ENCODE measurements at places on chromosomes 12 and 14. TPM values are rescaled to one million over a fixed set of nuclear protein-coding genes. Genes with fewer than 3 reads are reported as not detected.

CD163L1 gene
- not detected for total RNA-seq

KRT74 gene
- not detected for total RNA-seq

MMP19 gene
- total RNA-seq: not detected

KRT2 gene
- 0.09 TPM for total RNA-seq

CCDC175 gene
- not detected for total RNA-seq

BHLHE41 gene
- not detected for total RNA-seq

HOXC6 gene
- not detected for total RNA-seq

DLK1 gene
- total RNA-seq: not detected

LRP1 gene
- total RNA-seq: 0.91 TPM

SLC7A7 gene
- total RNA-seq: not detected

DLGAP5 gene
- total RNA-seq: 68.1 TPM

GYS2 gene
- total RNA-seq: 0.23 TPM

RPL10L gene
- not detected for total RNA-seq

POTEG gene
- not detected for total RNA-seq

ETV6 gene
- 30.1 TPM for total RNA-seq

CIROP gene
- not detected for total RNA-seq

Measured in T-helper 2 cell treated with Interferon-gamma antibody and Interleukin-4, amounts not matched to agents 100 ng/mL and 5 ng/mL, for 36 hours (primary cell).